ENCODE measurements at places on chromosomes 2 and 18.

- no peak for DNase-seq
These were observed 39.5 kb upstream of the SLC14A1 start for GRCh38 chr18:45684341-45685115.

DNA sequence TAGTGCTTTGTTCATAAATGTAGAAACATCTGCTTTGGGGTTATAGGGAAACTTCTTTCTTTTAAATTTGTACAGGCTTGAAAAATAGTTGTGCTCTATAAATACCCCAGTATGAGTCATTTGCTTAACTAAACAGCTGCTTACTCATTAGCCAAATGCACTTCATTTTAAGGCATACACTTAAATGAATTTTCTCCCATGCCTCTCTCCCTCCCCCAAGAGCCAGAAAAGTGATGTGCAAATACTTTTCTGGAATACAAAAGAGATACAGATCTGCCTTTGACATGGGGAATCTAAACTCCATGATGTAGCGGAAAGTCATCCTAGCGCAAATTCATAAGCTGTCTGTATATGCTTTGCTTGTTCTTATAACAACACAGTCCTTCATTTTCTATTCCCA, 469.4 kb downstream of the DLGAP1 start:
- no peak for DNase-seq

GRCh38 chr2:84807063-84807485, 73.8 kb downstream of the TRABD2A start:
- DNase-seq: peak; percentile 49

GRCh38 chr2:217277646-217278398, 418.0 kb upstream of the TNP1 start:
- peak; percentile 83 for DNase-seq

GRCh38 chr2:162934191-162934590, 95.6 kb upstream of the KCNH7 start:
- DNase-seq: no peak

DNA sequence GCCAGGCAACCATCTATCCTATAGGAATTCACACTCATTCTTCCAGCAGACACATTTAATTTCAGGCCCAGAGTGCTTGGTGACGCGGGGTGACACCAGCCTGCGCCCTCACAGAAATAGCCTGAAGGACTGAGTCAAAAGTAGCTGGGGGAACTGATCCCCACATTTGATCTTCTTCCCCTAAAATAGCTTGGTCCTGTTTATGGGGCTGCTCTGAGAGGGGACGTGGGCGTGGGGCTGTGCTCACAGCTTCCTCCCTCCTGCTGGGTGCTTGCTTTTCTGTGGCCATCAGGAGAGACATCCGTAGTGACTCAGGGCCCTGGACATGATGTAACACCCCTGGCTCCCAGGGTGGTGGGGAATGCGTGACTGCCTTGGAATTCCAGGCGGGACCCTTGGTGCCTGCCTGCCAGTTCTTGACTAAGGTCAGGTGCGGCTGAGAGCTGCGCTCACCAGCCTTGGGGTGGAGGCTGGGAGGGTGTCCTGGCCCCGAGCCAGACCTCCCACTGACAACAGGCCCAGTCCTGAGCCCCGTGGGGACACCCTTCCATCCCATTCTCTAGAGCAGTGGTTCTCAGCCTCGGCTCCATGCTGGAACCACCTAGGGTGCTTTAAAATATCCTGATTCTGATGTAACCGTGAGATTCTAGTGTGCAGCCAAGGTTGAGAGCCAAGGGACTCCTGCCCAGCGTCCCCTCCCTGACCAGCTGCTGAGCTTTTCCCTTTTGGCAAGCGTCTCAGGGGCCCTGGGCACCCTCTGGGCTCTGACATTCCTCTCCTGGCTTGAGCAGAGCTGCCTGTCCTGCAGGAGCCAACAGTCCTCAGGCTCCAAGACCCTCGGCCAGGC, 47.4 kb upstream of the SMAD7 start:
- DNase-seq: no peak

DNA sequence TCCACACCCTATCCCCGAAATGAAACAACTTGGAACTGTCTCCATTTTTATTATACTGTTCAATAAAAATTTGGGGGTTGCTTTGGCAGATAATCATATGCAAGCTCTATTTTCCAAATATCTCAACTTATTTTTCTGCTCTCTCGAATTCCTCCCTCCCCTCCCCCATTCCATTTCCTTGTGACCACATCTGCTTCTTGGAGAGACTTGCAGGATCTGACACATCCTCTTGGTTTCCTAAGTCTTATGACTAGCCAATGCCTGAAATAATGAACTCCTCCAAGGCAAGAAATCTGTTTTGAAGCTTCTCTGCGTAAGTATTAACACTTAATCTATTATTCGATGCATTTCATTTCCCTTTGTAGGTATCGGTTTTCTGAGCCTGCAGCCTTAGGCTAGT, 16.1 kb downstream of the TGIF1 start:
- peak; percentile 96 for DNase-seq

GRCh38 chr2:19545507-19545906, 187.1 kb upstream of the OSR1 start:
- no peak for DNase-seq

DNA sequence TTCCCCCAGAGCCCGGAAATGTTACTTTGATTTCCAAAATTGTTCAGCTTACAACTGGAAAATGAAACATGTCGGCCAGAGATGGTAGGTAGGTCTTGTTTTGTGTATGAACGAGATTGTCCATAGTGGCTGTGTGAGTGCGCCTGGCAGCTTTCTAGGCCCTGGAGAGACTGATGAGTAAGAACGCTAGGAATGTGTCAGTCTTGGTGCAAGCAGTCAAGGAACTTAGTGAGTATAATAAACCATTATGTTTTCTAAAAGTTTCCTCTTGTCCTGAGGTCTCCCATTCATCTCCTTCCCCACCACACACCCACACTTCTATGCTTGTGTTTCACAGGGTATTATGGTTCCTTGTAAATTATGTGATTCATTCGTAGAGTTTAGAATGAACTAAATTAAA, 234.2 kb downstream of the CDH2 start:
- DNase-seq: peak; percentile 57

- no peak for DNase-seq
These were observed 163.8 kb downstream of the PDE11A start for GRCh38 chr2:177908824-177909223.

DNA sequence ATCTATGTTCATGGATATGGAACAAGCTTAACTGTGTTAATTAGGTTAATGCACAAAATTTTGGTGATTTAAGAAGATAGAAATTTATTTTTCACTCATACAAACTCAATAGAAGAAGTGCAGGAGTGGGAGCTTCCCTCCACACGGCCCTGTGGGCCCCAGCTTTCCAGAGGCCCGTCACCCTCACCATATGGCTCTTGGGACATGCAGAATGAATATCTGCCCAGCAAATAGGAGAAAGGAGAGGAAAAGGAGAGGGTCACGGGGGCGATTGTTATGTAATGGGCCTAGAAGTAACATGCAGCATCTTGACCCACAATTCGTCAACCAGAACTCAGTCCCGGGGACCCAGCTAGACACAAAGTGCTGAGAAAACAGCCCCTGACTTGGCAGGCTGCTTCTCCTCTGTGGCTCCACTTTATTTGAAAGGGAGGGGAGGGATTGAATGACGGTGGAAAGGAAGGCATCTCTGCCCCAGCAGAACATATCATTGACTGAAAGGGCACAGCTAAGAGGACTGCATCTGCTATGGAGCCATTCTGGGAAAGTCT, 648.2 kb upstream of the ID2 start:
- DNase-seq: no peak

- DNase-seq: no peak
These were observed 505.0 kb downstream of the DCC start for GRCh38 chr18:52845036-52845435.

DNA sequence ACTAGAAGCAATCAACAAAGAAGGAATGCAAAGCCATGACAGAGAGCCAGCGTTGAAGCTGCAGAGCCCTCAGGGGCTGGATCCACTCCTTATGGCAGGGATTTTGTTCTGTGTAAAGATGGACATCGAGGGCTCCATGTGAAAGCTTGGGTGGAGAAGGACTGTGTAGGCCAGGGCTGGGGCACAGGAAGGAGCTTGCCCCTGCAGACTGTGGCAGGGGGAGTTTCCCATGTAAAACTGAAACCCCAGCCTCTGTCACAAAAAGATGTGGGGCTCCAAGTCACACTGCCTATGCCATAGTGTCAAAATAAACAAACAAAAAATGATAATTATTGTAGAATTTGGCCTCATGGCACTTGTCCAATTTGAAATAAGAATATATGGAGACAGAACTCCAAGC, 408.7 kb upstream of the HS6ST1 start:
- DNase-seq: no peak

GRCh38 chr2:147495734-147496133, 349.1 kb upstream of the ACVR2A start:
- DNase-seq: no peak

DNA sequence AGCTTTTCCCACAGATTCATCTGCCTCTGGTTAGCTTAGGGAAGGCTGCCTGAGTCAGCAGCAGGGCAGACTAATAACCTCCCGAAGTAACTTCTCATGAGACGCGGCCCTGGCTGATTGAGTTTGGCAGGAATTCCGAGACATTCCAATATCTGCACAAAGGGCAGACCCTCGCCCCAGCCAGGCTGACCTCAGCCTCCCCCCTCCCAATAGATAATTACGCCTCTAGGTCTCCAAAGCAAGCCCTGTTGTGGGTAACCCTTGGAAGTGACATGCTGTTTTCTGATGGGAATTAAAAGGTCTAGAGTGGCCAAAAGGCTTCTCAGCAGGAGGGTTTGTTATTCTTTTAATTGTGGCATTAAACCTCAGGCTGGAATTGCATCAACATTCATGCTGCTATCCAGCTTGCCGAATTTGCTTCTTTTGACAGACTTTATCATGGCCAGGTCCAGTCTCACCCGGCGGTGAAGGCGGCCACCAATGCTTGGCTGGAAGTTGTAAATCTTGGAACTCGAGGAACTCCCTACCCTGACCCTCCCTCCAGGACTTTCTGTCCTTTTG, 98.0 kb upstream of the SLC14A2 start:
- DNase-seq: no peak

Measured in SK-MEL-5 (cell line).